ENCODE measurements at places on chromosomes 5 and 9.

DNA sequence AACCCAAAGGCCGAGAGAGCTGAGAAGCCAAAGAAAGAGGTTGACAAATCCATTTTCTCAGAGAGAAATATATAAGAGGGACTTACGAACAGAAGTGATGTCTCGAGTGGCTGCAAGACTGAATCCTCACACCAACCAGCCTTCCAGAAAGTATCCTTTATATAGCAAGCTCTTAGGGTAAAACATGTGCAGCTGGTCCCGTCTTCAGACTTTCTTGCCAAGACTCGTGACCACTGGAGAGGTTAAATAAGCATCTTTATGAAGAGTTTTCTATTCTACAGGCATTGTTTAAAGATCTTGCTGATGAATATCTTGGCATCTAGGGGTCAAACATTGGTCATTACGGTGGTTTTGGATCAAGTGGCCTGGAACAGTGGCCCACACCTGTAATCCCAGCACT is 16.9 kb upstream of the SLC22A4 start:
- no peak for DNase-seq

DNA sequence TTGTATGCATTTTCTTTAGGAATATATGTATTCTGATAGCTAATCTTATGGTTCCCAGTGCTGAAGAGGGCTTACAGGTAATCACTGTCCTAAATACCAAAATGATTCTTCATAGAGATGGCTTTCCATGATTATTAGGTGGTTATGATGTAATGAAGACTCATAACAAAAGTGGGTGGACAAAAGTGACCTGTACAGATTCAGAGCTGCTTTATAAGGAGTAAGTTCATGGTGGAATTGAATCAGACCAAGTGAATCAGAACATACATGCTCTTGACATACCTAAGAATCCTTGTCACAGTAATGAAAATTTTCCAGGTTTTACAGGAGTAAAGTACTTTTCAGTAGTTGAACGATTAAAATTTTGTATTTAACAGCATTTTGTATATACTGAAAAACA is 105.6 kb downstream of the NIPBL start:
- no peak for DNase-seq

- DNase-seq = no peak
Observed at GRCh38 chr5:158809310-158809850, 290.3 kb downstream of the EBF1 start.

- DNase-seq = no peak
Observed at GRCh38 chr5:57695179-57695578, 212.6 kb upstream of the ACTBL2 start.

GRCh38 chr5:158456756-158457155 is 597.8 kb upstream of the CLINT1 start:
- no peak for DNase-seq

DNA sequence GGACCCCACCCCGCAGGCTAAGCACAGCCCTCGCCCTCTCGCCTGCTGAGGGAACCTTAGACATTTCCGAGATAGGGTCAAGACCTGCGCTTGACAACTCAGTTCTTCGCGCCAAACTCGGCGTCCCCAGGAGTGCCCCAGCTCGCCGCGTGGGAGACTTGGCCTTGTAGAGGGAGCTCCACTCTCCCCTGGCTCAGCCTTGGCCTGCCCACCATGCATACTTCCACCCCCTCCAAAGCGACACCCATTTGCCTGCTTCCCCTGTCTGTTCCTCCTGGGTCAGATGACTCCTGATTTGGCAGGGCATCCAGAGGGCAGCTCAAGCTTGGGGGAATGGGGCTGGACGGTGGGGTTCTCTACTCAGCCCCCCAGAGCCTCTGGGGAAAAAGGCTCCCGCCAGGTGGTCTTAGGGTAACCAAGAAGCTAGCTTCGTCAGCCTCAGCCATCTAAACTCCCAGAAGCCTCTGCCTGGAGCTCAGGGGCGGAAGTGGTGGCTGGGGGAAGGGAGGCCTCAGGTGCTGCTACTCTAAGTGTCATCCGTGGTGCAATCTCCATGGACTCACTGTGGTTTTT is 560 bp downstream of the DOCK2 start:
- peak; percentile 47 for DNase-seq

GRCh38 chr9:96122751-96123150 is 179.2 kb downstream of the HSD17B3 start:
- no peak for DNase-seq

GRCh38 chr9:116480700-116481099 is 206.4 kb upstream of the TRIM32 start:
- no peak for DNase-seq

GRCh38 chr5:18771097-18771610 is 1136.9 kb downstream of the TAF11L14 start:
- DNase-seq = no peak

- no peak for DNase-seq
Observed at GRCh38 chr5:103402851-103403250, 144.3 kb downstream of the MACIR start.
